ENCODE measurements at places on chromosomes 3 and 15.

DNA sequence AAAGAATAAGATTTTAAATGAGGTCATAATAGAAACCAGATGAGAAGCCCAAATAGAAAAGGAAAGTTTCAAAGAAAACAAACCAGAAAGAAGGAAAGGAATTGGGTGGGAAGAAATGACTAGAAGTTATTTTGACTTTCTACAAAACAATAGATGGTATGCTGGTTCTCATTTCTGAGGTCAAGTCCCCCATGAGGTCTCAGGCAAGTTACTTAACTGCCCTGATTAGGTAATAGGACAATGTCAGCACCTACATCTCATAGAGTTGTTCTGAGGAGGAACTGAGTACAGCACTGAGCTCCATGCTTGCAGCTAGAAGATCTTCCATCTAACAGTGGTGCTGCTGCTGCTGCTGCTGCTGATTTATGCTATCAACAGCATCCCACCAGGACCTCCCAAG, 185.9 kb downstream of the ERC2 start:
- no peak for DNase-seq

DNA sequence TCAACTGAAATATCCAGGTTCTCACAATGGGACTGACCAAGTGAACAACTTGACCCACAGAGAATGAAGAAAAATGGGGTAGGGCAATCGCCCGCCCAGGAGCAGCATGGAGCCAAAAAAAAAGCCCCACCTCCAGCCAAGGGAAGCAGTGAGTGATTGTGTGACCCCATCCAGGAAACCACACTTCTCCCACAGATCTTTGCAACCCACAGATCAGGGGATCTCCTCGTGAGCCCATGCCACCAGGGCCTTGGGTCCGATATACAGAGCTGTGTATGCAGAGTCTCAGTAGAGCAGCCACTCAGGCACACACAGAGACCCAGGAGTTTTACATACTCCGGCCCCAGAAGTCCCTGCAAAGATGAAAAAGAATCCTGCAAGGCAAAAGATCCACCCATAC, 35.7 kb downstream of the PYGO1 start:
- DNase-seq: no peak

DNA sequence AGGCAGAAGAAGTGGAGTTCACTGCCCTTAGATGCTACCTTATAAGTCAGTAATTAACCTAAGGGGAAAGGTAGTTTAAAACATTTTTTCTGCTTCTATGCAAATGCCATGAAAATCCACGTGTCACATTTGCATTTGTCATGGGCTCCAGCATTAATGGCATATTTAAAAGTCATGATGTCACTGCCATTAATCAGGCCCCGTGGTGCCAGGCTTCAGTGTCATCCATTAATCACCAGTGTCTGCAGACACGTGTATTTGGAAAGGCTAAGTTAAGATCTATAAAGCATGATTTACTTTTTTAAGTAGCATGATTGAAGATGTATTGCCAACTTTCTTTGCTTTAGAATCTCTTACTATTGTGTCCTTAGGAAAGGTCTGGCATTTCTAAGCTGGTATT, 857.8 kb downstream of the TUSC7 start:
- DNase-seq: no peak

DNA sequence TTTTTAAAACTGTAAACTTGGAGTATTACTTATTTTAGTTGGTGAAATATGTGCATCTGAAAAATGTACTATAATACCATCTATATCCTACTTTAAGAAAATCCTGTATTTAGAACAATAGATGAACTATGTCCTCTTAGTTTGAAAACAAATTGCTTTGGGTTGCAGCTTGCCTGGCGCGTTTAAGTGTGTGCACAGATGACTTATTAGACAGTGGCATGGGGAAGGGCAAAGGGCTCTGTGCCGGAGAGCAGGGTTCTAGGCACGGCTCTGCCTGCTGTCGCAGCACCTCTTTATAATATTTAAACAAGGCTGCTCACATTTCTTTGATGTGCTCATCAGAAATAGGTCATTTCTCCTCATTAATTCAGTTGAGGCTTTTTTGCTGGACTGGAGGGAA, 10.0 kb downstream of the PXK start:
- no peak for DNase-seq

DNA sequence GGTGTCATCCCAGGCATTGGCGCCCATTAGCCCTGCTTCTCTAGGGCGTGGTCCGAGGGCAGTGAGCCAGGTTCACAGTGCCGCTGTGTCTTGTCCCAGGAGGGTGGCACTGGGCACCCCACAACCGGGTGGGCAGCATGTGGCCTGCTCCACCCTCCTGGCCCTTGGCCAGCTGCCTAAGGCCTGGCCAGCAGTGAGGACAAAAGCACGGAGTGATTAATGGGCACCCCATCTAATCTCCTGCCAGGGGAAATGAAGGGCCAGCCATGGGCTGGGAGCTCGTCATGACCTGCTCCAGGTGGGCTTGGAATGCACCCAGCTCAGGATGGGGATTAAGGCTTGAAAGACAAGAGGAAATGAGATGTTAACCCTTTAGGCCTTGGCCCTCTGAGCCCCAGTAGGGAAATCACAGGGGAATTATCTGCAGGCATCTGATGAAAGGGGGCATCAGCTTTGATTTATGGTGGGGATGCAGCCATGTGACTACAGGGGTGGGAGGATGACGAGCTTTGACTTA, 5.2 kb downstream of the THSD4 start:
- DNase-seq: no peak

DNA sequence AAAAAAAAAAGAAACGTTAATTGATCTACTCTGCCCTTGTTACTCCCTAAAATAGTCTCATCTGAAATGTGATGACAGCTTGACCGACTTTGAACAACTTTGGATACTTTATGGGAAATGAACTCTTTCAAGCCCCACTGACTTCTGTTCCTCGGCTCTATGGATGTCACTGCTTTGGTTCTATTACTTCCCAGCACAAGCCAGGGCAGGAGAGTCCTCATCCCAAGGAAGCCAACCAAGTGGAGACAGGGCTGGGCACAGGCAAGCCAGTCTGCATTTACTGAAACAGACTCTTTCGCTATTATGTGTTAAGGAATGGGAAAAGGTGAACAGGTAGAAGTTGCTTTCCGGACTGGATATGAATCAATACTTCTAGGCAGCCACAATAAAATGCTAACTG, 444.0 kb downstream of the FOXP1 start:
- no peak for DNase-seq

GRCh38 chr3:181711325-181712135, at the start of gene SOX2:
TSS of gene SOX2 (plus strand) at chr3:181711925. CDS start at chr3:181712361, 436 bp downstream.
- peak; percentile 86 for DNase-seq

DNA sequence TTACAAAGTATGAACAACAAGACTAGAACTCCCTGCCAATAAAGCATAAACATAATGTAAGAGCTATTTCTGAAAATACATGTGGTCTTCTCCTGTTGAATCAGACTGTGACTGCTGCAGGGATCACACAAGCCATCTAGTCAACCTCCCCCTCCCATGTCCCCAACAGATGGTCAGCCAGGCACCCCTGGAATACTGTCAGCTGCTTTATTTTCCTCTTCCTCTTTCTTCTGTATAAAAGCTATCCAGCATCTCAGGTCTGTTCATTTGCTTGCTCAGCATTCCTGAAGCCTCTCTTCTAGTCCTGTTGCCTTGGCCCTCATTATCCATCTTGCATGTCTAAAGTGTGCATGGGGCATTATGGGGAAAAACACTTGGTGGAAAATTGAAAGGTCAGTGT, 6.5 kb upstream of the MINDY4B start:
- DNase-seq: no peak

DNA sequence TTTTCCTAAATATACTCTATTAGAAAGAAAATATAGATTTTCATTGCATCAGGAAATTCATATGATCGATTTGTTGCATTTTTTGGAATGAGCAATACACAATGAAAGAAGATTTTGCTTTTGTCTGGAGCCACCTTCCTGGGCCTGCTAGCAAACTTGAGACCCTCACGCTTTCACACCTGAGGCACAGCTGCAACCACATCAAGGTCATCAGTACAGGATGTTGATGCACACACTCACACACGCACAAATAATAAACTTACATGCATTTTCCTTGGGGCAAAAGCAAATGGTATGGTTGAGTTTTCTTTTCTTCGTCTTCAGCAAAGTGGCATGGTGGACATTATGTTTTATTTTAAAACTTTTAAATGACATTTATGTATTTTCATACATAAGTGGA, 64.8 kb upstream of the SATB1 start:
- no peak for DNase-seq

DNA sequence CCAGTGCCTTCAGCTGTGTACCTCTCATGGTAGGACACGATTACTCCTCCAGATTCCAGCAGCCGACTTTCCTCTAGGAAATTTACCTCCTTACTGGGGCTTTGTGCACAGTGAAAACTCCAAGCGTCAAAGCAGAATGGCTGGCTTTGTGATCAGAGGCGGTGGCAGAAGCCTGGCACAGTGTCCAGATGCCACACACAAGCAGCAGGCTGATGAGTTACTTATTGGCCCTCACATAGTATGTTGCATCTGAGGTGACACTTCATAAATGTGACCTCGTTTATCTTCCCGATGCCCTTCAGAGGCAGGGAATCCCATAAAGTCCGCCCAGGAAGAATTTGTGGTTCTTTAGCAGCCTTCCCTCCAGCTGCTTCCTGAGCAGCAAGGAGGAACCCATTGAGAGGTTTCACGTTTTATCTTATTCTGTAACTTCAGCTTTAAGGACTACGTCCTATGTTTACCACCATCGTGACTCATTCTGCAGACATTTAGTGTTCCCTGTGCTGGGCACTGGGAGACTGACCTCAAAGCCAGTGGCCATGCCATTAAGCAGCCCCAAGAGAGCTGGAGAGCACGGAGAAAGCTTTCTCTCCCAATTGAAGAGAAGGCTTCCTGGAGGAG, 107.1 kb upstream of the C15orf61 start:
- DNase-seq: no peak

DNA sequence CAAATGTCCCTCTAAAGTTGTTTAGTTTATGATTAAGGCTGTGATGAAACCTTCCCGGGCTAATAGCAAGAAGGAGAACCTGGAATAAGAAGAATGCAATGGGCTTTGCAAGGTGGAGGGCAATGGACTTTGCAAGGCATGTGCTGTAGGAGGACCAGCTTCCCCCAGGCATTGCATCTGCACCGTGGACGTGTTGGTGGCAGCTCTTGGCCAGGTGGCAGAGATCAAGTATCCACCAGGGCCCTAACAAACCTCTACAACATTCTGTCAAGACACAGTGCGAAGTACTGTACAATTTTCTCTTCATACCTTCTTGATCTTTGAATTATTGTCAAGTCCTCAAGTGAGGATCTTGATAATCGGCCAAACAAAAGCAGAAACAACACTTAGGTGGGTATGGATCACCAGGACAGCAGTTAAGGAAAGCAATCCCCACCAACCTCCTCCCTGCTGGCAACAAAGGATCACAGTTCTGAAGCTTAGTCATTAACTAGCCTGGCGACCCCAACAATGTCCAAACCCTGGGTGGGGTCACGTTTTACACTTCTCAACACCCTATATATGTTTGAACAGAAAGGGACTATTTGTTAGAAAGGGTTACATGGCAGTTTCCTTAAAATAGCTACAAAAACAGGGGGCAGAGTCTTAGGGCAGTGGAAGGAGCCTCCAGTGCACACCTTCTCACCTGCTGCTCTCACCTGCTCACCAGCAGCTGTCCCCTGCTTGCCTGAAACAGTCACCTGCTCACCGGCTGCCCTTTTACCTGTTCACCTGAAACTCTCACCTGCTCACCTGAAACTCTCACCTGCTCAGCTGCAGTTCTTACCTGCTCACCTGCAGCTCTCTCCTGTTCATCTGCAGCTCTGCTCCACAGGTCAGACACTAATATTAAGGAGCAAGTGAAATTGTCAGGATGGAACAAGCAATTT, 137.9 kb upstream of the LIPC start:
- DNase-seq: no peak

DNA sequence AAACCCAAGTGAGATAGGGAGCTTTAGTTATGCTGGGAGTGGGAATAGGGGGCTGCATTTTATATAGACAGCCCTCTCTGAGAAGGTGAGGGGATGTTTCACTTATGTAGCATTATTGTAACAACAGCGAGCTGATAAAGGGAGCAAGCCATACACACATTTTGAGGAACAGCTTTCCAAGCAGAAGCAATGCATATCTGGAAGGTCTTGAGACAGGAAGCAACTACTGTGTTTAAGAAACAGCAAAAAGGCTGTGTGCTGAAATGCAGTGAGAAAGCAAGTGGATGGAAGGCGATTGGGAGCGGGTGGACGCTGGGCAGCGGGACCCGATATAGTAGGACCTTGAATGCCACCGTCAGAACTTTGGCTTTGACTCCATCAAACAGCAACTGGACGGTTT, 155.9 kb upstream of the TBL1XR1 start:
- DNase-seq: no peak

Data from NCI-H2171 (cell line).